ENCODE measurements at places on chromosomes 4 and X.
A peak's percentile ranks its signal among the peaks of the same experiment; 100 is the strongest.

DNA sequence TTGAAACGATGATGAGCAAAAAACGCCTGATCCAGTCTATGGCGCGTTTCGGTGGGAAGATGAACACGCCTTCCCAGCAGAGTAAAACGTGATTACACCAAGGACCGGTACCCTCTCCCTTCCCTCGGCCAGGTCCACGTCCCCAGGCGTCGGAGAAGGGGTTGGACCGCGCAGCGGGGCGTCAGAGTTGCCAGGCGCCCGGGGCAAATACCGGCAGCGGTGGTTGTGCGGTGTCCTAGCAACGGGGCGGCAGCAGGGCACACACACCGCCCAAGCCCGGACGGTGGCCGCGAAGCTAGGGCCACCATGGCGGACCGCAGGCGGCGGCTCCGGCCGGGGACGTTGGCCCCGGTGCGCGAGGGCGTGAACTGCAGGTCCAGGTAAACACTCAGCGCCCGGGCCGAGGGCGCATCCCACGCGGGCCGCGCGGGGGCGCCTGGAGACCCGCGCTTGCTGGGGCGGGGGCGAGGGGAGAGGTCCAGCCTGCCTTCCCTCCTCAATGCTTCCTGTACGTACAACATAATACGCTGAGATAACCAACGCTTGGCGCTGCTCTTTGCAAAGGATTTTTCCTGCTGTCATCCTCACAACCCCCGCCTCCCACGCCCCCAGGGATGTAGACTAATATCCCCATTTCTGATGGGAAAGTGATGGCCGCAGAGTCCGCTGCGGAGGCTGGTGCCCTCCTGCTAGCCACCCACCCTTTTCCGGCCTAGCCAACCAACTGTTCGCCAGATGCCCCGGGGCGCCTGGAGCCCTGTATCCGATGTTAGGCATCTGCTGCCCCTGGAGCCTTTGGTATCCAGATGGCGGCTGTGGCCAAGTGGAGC, at the start of gene FAM47E:
Gene FAM47E, plus strand, starts transcription at position 281 of the 830 bp plus-strand sequence. Its CDS starts 26 bp downstream, at position 307.
- DNase-seq: no peak

DNA sequence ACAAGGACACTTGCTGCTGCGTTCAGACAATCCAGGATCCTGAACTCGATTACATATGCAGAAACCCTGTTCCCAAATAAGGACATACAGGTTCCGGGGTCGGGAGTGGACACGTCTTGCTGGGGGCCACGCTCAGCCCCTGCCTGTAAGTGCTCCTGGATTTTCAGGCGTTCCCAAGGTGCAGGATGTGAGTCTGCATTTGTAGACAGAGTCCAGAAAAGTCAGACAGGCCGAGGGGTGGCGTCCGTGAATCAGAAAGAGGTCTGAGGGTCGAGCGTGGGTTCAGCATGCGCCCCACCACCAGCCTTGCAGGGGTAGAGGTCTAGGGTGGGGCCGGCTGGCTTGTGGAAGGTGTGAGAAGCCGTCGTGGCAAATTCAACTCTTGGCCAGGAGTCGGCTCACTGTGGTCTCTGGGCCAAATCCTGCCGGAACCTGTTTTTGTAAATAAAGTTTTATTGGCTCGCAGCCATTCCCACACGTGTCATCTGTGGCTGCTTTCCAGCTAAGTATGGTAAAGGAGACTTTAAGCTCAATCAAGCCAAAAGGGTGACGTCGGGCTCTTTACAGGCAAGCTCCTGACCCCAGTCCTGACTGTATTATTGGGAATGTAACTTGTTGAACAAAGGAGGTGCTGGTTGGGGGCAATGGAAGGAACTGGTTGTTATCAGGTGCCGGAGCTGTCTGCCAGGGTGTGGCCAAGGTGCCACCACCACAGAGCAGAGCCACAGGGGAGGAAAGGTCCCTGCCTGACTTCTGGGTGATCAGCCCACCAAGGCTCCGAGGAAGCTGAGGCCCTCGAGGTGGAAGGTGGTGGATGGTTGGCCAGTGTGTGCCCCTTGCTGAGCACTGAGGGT, 7.4 kb downstream of the DOK7 start:
- DNase-seq: no peak

DNA sequence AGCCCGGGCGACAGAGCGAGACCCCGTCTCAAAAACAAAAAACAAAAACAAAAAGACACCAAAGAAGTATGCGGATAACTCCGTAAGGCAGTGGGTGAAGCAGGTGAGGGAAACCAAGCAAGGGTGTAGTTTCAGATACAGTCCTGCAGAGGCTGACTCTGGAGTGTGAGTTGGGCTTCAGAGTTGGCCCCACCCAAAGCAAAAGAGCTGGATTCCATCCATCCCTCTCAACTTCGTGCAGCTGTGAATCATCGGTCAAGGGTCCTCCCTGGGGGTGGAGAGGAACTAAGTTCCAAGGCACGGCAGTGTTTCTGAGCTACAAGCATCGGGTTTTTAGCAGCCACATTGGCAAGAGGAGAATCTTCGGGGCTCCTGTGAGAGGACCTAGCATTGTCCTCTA, 43.9 kb upstream of the FAM9A start:
- no peak for DNase-seq

DNA sequence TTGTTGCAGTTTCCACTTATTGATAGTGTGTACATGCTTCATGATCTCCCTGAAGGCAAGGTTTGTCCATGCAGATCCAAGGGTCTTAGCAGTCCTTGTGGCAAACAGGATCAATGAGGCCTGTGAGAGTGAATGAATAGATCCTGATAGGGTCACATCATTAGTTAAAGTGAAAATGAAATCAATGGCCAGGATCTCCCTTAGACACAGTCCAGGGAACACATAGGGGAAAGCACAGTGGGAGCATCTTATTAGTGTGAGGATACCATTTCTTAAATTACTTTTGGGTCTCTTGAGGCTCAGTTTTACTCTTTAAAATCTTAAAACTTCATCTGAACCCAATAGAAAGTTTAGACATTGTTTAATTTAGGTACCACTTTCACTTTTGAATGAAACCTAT, 59.3 kb downstream of the ARHGAP6 start:
- DNase-seq: no peak

DNA sequence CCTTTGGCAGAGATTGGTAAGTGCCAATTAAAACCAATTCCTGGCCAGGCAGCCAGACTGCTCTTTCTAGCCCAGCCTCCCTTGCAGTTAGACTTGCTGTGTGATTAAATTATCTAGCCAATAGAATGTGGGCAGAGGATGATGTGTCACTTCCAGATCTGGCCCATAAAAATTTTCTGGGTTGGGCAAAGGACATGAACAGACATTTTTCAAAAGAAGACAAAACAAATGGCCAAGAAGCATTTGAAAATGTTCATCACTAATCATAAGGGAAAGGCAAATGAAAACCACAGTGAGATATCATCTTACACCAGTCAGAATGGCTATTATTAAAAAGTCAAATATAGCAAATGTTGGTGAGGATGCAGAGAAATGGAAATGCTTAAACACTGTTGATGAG, 71.4 kb upstream of the STIM2 start:
- no peak for DNase-seq

DNA sequence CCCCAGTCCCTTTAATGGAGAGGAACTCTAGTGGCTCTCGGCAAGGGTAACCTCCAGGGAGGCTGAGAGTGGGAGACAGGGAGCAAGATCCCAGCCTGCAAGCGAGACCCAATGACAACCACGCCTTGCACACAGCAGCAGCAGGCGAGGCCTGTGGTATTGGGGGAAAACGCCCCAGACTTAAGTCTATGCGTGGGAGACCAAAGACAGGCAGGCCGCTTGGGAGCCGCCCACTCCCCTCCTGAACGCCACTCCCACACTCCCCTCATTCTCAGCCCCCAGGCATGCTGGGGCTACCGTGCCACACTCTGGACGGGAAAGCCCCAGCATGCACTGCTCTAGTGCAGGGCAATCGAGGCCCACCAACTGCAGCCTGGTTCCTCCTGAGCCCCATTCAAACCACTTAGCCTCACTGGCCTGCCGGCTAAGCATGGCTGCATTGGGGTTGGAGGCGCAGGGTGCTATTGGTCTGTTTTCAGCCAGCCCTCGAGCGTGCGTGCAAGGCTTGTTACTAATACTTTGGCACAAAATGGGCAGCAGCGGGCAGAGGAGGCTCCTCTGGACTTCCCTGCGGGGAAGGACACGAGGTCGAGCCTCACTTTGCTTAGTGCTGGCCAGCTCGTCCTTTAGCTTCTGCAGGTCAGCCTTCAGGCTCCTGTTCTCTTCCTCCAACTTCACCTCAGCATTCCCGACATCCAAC, 14.8 kb downstream of the SLC6A8 start:
- no peak for DNase-seq

GRCh38 chr4:112664611-112665010, 27.7 kb downstream of the LARP7 start:
- no peak for DNase-seq

- DNase-seq: peak; percentile 4
Measured at GRCh38 chr4:160745126-160745525, 1418.7 kb downstream of the FSTL5 start.

DNA sequence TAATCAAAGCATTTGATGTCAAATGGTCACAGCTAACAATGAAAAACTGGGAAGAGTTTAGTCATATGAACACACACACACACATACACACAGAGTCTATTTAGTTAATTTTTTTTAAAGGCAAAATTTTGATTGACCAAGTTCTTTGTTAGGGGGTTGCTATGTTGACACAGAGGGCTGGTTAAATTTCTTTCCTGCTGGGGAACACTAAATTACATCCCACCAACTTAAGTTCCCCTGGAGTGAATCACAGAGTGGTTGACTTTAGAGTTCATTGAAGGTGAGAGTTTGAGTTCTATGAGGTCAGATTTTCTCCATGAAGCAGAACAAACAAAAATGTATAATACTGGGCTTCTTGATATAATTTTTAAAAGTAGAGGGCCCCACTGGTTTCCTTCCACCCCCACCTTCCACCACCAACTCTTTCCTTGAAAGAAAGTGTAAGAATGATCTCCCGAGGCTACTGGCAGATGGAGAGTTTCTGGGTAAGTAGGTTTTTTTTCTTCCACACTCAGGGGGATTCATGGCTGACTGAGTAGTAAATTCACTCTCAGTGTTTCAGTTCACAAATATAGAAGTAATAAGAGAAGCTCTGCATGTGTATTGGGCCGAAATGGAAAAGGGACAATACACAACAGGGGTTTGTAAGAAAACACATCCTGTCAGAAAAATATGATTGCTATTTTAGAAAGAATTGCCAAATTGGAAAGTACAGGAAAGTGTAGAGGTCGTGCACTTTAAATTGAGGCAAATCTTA, 917.0 kb upstream of the LCORL start:
- no peak for DNase-seq

GRCh38 chr4:1252928-1253492, 4.1 kb upstream of the CTBP1 start:
- no peak for DNase-seq

DNA sequence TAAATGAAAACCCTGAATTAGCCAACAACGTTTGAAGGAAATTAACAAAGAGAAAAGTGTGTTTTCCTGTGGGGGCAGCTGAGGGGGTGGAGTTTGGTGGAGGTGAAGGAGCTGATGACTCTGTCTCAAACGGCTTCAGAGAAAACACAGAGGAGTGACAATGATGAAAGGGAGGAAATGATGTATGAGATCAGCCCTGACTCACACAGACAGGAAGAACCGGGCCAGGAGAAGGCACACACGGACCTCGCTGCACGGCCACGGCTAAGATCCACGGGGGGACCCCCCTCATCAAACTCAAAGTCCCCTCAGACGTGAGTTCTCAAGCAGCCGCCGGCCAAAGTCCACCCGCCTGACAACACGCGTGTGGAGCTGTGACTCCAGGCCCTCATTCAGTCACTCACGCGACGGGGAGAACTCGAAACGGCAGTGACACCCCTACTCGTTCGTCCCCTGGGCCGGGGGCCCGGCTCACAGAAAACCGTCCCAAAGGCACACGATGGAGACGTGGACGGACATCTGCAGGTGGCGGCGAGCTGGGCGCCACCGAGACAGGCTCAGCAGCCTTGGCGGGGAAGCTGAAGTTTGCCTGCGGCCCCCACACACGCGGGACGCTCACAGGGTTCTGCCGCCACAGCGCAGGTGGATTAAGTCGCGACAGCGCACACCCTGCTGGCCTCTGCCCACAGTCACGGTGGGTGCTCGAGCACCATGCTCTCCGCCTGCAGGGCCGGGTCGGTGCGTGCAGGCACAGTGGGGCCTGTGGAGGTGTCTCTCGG, 28.8 kb downstream of the PPP2R3B start:
- no peak for DNase-seq

DNA sequence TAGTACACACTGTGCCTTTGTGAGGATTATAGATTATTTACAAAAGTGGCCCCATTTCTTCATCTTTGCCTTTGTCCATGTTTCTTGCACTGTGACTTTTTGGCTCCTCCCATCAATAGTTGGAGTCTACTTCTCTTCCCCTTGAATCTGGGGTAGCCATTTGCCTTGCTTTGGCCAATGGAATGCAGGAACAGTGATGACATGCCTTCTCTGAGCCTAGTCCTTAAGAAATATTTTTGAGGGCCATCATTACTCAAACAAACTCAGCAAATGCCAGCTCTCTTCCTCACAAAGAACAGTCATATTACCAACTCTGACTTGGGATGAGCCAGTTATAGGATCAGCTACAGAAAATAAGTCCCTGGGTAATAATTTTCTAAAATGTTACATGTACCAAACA, 189.6 kb downstream of the FRMPD4 start:
- no peak for DNase-seq

GRCh38 chr4:74039315-74039763, 850 bp upstream of the CXCL3 start:
- DNase-seq: no peak

GRCh38 chr4:8032381-8032780, 92.7 kb upstream of the AFAP1 start:
- no peak for DNase-seq

- no peak for DNase-seq
Measured at GRCh38 chrX:67721321-67721720, 177.5 kb downstream of the AR start.

DNA sequence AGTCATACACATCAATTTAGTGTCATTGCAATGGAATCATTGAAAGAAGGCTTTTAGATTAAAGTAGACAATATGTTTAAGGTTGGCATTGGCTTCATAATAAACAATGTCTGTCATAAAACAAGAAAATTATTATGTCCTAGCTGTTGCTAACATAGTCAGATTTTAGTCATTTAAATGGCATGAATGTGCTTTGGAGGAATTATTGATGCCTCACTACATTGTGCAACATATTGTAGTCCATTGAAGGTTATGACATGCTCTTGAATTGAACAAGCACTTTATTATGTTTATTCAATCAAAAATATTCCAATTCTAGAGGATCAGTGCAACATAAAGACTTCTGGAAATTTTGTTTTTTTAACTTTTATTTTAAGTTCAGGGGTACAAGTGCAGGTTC, 489.8 kb upstream of the AMOT start:
- DNase-seq: no peak

DNA sequence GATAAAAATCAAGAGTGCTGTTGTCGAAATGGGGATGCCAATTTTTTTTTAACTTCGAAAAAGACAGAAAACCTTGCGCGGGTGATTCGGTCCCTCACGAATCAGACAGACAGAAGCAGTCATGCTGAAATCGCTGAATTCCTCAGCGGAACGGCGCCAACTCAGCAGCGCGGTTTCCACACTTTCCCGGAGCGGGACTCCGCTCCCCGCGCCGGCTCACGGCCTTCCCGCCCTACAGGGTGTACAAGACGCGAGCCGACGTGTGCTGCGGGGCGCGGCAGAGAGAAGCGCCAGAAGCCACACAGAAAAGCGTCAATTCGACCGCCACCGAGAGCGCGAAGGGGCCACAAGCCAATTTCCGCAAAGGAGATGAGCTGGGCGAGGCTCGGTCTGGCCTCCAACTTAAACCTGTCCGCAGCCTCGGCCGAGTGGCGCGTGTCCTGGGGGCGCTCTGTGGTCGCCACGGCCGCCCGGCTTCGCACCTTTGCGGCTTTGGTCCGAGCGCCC, 1.3 kb downstream of the NEXMIF start:
- no peak for DNase-seq
